ENCODE measurements at places on chromosomes 1 and 21.

DNA sequence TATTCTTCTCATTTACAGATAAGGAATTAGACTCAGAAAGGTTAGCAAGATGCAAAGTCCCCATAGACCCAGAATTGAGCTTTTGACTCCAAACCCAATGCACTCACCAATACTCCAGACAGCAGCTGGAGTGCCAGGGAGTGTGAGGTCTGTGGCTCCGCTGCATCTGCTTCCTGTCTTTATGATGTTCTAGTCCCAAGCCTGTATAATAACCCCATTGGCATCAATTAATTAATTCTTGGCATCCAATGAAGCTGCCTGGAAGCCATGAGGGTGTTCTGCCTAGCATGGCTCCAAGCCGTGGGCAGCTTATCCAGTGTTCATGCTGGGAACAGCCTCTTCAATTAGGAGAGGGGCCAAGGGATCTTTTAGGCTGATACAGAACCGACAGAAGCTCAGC lies 188.7 kb downstream of the GIPC2 start:
- no peak for DNase-seq
- H3K27me3 ChIP-seq: no peaks in the 10 kb centered on the region
- H3K4me1 ChIP-seq: no peaks in the 10 kb centered on the region
- no peaks in the 10 kb centered on the region for H3K36me3 ChIP-seq
- H3K4me3 ChIP-seq: no peak overlapping the region

DNA sequence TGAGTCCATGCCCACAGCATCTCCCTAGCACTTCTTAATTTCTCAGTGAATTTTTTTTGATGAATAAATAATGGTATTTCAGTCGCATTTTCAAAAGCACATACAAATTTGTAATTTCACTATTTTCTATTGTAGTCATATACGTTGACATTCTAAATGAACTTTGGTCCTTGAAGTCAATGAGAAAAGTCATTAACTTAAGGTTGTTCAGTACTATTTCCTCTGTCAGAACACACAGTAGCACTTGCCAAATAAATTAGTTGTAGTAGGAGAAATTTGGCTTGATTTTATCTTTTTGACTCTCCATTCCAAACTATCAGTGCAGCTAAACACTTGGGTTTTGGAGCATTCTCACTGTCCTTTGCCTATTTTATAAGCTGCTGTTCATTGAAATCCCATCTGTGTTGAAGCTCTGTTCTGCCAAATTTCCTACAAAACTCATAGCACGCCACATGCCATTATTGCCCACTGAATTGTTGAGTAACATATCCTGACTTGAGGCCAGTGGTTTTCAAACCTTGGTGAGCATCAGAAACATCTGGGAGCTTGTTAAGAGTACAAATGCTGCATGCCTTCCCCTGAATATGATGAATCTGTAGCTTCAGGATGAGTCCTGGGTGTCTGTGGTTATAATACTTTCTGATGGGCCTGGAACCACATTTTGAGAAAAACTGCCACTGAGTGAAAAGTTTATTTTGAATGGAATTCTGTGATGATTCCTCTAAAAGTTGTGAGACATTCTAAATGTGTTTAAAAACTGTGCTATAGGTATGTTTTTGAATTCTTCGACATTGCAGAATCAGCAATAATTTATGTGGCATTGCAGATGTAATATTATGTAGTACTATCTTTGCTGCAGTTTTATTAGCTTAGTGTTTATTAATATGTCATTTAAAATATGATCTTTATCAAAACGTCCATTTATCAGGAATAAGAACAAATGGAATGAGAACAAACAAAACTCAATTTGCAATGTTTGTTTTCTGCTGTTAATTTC lies 78.9 kb downstream of the DNM3 start:
- no peaks in the 10 kb centered on the region for H3K4me1 ChIP-seq
- no peak overlapping the region for H3K4me3 ChIP-seq
- no peaks in the 10 kb centered on the region for H3K36me3 ChIP-seq
- no peak for DNase-seq

GRCh38 chr1:53291574-53291973 lies 36.3 kb downstream of the LRP8 start:
- H3K36me3 ChIP-seq: no peaks in the 10 kb centered on the region
- DNase-seq: no peak
- no peaks in the 10 kb centered on the region for H3K4me1 ChIP-seq
- H3K27me3 ChIP-seq: no peaks in the 10 kb centered on the region

DNA sequence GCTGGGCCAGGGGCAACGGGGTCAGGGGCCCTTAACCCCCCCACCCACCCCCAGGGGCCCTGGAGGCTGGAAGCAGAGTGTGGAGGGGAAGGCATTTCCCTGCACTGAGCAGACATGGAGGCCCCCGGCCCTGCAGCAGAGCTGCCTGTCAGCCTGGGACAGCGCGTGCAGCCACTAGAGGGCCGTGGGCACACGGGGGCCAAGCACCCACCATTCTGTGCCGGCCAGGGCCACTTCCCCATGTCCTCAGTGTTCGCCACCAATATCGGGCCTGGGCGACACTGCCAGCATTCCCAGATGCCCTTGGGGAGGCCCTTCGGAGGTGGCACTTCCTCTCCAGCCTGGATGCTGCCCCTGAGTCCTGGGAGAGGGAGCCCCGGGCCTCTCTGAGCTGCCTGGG lies 23.2 kb upstream of the ARHGEF16 start:
- H3K36me3 ChIP-seq: no peaks in the 10 kb centered on the region
- no peaks in the 10 kb centered on the region for H3K4me1 ChIP-seq
- no peak overlapping the region for H3K4me3 ChIP-seq
- H3K27me3 ChIP-seq: peaks cover 39% of the 10 kb centered on the region
- H3K27ac ChIP-seq: no peak overlapping the region

GRCh38 chr1:179828554-179829110 lies 49.0 kb downstream of the TOR1AIP2 start:
- no peak overlapping the region for H3K27ac ChIP-seq
- no peaks in the 10 kb centered on the region for H3K4me1 ChIP-seq
- no peak for DNase-seq
- H3K4me3 ChIP-seq: no peak overlapping the region
- no peaks in the 10 kb centered on the region for H3K27me3 ChIP-seq

DNA sequence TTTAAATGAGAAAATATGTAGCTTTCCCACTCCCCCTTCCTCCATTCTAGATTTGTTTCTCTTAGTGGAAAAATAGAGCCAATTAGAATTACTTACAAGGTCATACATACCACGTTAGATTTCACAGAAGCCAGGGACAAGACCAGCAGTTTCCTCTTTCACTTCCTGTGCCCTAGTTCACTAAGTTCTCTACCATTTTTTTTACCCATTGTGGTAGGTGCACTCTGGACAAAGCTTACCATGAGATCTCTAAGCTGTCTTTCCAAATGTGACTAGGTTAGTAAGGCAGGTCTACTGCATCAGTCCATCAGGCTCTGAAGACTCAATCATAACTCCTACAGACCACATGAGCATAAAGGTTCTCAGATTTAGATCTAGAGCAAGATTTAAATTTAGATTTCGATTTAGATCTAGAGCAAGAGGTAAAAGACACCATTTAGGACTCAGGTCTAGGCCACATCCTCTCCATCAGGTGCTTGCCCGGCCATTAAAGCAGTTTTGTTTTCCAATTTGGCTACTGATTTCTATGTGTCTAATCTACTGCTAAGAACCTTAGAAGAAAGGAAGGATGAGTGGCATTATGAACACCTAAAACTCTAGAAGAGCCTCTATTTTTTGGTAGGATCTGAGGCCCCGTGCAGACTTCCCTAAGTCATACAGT lies 235.3 kb downstream of the FAF1 start:
- no peaks in the 10 kb centered on the region for H3K27me3 ChIP-seq
- H3K36me3 ChIP-seq: no peaks in the 10 kb centered on the region
- no peaks in the 10 kb centered on the region for H3K4me1 ChIP-seq
- no peak overlapping the region for H3K4me3 ChIP-seq
- H3K27ac ChIP-seq: no peak overlapping the region

DNA sequence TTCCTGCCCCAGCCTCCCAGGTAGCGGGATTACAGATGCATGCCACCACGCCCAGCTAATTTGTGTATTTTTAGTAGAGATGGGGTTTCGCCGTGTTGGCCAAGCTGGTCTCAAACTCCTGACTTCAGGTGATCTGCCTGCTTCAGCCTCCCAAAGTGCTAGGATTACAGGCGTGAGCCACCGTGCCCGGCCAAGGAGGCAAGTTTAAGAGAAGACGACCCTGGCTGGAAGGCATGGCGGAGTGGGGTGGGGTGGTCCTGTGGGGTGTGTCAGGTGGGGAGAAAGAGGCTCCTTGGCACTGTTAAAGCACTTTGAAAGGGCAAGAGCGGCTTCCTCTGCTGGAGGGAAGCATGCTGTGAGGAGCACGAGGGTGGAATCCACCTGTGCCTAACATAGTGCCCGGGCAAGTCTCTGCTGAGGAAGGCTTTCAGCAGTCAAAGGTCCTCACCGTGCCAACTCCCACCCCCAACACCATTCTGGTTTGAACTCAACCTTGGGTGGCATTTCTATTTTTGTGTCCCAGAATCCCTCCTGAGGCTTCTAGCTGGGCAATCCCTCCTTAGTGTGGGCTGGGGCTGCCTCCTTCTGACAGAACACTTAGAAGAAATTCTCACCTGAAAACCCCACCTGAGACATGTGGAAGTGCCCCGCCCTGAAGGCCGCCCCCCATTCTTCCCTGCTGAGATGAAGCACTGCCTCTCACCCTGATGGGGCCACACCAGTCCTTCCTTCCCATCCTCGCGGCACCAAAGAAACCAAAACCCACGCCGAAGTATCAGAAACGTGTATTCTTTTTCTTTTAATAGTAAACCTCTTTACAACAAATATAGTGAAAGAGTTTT lies 37.4 kb downstream of the MEF2D start:
- peak overlapping the region; percentile 84 for H3K27ac ChIP-seq
- H3K27me3 ChIP-seq: no peaks in the 10 kb centered on the region
- peaks cover 17% of the 10 kb centered on the region for H3K4me1 ChIP-seq
- DNase-seq: peak; percentile 53

- no peak overlapping the region for H3K27ac ChIP-seq
- H3K4me3 ChIP-seq: no peak overlapping the region
- no peaks in the 10 kb centered on the region for H3K4me1 ChIP-seq
- H3K36me3 ChIP-seq: no peaks in the 10 kb centered on the region
Observed at GRCh38 chr1:21490774-21491487, 18.3 kb upstream of the ALPL start.

DNA sequence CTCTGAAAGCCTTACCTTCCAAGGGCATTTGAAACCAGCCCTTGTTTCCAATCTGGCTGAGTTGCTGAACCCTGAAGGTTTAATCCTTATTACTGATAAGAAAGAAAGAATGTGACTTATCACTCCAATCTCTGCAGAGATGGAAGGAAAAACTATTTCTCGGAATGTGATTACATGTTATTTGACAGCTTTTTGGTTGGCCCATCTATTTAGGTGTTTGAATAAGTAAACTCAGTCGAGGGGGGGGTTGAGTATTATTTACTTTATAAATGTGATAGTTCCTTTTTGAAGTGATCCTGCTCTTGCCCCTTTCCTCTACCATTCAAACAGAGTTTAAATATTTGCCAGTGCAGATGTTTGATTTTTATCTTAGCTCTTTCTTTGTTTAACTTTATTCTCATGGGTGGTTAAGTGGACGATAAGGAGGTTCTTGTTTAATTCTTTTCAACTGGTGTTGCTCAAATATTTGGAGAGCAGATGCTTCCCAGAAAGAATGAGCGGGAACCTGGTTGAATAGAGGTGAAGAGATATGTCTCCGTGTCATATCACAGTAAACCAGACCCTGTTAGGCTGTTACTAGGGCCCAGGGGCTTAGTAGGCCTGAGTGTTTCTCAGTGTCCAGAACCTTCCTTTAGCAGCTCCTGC lies 126.1 kb downstream of the CACHD1 start:
- DNase-seq: no peak
- no peak overlapping the region for H3K4me3 ChIP-seq
- no peaks in the 10 kb centered on the region for H3K36me3 ChIP-seq
- H3K27me3 ChIP-seq: no peaks in the 10 kb centered on the region
- H3K4me1 ChIP-seq: no peaks in the 10 kb centered on the region

DNA sequence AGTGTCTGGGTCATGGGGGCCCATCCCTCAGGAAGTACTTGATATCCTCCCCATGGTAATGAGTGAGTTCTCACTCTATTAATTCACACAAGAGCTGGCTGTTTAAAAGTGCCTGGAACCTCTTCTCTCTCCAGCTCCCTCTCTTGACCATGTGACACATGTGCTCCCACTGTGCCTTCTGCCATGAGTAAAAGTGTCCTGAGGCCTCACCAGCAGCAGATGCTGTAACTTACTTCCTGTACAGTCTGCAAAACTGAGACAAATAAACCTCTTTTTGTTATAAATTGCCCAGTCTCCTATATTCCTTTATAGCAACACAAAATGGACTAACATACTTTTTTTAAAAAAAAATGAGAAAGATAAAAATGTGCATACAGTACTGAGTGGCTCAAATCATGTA lies 24.0 kb downstream of the PUM1 start:
- H3K27ac ChIP-seq: no peak overlapping the region
- H3K4me3 ChIP-seq: no peak overlapping the region
- no peaks in the 10 kb centered on the region for H3K27me3 ChIP-seq

- no peaks in the 10 kb centered on the region for H3K27me3 ChIP-seq
- H3K27ac ChIP-seq: no peak overlapping the region
- no peak for DNase-seq
- no peaks in the 10 kb centered on the region for H3K4me1 ChIP-seq
- H3K4me3 ChIP-seq: no peak overlapping the region
Observed at GRCh38 chr1:105997516-105997915, 1059.0 kb upstream of the PRMT6 start.

- no peaks in the 10 kb centered on the region for H3K27me3 ChIP-seq
- no peaks in the 10 kb centered on the region for H3K4me1 ChIP-seq
- no peak overlapping the region for H3K4me3 ChIP-seq
- no peak for DNase-seq
- no peak overlapping the region for H3K27ac ChIP-seq
Observed at GRCh38 chr21:16594191-16594590, 864.4 kb downstream of the USP25 start.

GRCh38 chr1:211737115-211738035 lies 62.0 kb upstream of the NEK2 start:
- no peaks in the 10 kb centered on the region for H3K27me3 ChIP-seq
- H3K27ac ChIP-seq: no peak overlapping the region
- peaks cover 3% of the 10 kb centered on the region for H3K4me1 ChIP-seq
- no peak for DNase-seq

DNA sequence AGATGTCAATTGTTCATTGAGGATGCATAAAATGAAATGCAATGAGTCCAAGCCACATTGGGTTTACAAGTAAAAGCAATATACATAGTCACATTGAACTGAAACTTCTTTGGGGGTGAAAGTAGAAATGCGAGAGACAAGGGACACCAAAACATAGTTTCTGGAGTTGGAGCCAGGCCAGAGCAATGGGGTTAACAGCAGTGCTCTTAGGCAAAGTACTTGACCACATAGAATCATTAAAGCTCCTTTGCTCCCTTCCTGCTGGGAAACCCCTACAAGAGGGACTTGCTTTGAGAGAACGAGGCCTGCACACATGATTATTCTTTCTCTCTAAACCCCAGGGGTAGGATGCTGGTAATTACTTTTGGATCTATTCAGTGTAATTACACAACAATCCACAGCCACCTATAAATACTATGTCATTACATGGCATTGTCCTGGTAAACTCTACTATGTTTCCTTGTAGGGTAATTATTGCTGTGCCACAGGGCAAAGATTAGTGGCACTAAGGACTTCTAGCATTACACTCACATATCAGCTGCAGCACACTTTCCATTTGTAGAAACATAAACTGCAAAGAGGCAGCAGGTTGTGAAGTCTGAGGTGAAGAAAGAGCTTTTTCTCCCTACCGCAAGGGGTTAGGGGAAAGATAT lies 421.6 kb upstream of the PBX1 start:
- no peak overlapping the region for H3K27ac ChIP-seq
- no peak for DNase-seq
- no peaks in the 10 kb centered on the region for H3K27me3 ChIP-seq

- H3K27ac ChIP-seq: no peak overlapping the region
- no peaks in the 10 kb centered on the region for H3K36me3 ChIP-seq
- H3K27me3 ChIP-seq: no peaks in the 10 kb centered on the region
- H3K4me1 ChIP-seq: no peaks in the 10 kb centered on the region
- DNase-seq: no peak
Observed at GRCh38 chr1:203422656-203423055, 53.0 kb upstream of the PRELP start.

Measured in breast epithelium (tissue), 4 donors.